ENCODE measurements at places on chromosomes 4 and X.

GRCh38 chrX:96181605-96182004 lies 503.0 kb upstream of the DIAPH2 start:
- no peak for DNase-seq

DNA sequence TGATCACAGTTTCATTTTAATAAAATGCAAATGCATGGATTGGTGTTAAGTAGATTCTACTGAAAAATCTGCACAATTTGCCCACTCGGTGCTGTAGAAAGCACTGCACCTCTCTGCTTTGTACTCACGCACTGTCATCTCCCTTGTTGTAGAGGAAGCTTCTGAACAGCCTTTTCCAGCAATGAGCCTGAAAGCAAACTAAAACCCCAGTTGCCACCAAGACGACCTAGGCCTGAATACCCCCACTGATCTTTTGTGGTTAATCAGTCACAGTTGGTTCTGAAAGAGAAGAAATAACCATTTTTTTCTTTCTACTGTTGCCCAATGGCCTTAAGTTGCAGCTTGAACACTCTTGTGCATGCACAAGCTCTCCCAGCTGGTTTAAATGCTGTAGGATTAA lies 229.8 kb downstream of the NLGN4X start:
- no peak for DNase-seq

DNA sequence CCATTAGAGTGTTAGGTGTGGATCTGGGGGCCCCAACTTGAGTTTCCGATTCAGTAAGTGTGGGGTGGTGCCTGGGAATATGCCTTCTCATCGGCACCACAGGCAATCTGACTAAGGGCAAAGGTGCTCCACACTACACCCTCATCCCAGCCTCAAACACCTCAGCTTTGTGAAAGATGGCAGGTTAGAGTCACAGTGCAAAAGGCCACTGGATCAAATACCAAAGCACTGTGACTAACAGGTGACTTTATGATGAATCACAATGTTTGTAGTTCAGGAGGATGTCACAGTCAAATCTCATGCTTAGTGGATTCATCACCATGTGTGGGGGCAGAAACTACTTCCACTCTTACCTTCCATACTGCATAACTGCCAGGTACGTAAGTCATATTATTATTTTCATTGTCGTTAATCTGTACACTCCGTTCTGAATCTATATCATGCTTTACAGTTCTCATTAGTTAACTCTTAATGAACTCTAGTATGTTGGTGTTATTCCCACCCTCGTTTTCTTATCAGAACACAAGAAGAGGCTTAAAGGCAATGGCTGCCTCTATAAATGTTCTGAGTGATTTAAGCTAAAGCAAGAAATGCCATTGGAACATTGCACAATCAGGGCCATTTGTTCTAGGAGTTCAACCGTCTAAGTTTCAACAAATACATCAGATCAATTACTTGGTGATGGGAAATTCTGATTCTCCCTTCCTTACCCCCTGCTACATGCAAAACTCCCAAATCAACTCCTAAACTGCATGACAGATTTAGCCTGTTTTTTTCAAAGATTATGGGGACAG lies 50.2 kb downstream of the PRKG2 start:
- no peak for DNase-seq

DNA sequence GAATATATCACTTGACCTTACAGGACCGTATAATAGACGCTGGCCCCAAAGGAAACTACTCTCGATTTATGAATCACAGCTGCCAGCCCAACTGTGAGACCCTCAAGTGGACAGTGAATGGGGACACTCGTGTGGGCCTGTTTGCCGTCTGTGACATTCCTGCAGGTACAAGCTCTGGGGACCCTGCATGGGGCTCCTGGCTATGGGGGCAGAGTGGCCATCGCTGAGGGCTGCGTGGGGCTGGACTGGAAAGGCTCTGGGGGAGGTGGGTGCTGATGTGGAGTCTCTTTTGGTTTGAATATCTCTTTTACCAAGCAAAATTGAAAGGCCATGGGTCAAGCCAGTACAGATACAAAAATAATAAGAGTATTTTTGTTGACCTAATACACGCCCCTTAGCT lies 33.9 kb downstream of the NELFA start:
- no peak for DNase-seq

DNA sequence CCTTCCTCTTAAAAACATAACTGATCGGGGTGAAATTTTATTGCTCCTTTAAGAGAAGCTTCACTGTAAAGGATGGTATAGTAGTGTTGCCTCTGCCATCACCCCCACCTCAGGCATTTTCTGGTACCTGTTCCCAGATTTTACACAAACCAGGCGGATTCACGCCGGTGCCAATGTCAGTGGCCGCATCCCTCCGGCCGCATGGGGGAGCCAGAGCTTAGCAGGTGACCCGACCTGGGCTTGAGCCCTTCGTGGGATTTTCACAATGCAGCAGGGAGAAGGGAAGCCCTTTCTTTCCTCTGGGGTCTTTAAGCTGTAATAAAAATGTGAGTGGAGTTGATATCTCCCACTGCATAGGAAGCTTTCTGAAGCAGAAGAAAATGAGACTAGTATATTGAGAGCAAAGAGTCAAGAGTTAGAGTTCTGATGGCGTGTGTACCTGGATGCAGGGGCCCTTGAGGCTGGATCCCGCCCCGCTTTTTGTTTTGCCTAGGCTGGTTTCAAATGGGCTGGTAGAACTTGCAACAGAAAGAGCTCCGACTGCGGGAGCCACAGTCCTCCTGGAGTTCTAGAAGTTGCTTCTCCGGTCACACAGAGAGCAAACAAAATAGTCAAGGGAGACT lies 59.4 kb downstream of the POLR2B start:
- peak; percentile 63 for DNase-seq

DNA sequence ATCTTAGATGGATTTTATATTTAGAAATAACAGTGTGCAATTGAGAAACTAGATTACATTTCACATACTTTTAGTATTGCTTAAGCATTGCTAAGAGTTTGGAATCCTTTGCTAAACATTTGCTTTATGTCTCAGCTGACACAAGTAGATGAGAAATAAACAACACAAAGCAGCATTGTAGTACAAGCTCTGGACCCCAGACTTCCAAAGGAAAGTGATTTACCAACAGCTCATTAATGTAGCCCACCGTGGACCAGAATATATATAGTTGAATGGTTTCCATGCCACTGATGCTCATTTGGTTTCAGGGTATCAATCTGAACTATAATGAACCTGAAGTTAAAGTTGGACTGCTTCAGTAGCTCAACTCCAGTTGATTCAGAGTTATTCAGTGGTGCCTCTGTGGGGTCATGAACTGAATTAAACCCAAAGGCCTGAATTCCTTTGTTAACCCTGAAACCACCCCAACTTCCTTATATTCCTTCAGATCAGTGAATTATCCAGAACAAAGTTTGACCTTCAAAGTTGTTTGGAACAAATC lies 132.1 kb upstream of the NEIL3 start:
- DNase-seq = no peak

GRCh38 chr4:77473509-77473908 lies 132.1 kb upstream of the CXCL13 start:
- DNase-seq = no peak

DNA sequence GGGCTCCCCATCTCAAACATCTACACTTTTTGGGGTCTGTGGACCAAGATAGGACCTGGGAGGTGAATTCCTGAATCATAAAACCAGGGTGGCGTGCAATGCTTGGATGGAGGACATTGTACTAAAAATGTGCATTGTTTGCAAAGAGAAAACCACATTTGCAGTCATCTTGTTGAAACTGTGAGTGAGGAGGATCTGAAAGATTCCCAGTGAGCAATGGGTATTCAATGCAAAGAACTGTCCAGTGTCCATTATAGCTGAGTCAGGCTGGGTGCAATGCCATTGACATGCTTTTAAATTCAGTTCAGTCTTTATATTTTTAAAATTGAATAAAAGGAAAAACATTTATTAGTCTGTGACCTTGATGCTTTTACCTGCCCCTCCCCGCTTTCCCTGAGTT lies 215.7 kb downstream of the STK32B start:
- no peak for DNase-seq

- DNase-seq = no peak
Observed at GRCh38 chr4:76203541-76203940, 10.1 kb downstream of the SCARB2 start.

- no peak for DNase-seq
Observed at GRCh38 chrX:1167466-1167865, 45.0 kb downstream of the CRLF2 start.

- no peak for DNase-seq
Observed at GRCh38 chrX:3548765-3549391, 164.6 kb downstream of the PRKX start.

- DNase-seq = no peak
Observed at GRCh38 chrX:131874300-131874699, 148.8 kb upstream of the STK26 start.

- no peak for DNase-seq
Observed at GRCh38 chr4:6988016-6988715, 55.0 kb upstream of the TADA2B start.

- no peak for DNase-seq
Observed at GRCh38 chr4:24973747-24974601, 56.8 kb downstream of the LGI2 start.

DNA sequence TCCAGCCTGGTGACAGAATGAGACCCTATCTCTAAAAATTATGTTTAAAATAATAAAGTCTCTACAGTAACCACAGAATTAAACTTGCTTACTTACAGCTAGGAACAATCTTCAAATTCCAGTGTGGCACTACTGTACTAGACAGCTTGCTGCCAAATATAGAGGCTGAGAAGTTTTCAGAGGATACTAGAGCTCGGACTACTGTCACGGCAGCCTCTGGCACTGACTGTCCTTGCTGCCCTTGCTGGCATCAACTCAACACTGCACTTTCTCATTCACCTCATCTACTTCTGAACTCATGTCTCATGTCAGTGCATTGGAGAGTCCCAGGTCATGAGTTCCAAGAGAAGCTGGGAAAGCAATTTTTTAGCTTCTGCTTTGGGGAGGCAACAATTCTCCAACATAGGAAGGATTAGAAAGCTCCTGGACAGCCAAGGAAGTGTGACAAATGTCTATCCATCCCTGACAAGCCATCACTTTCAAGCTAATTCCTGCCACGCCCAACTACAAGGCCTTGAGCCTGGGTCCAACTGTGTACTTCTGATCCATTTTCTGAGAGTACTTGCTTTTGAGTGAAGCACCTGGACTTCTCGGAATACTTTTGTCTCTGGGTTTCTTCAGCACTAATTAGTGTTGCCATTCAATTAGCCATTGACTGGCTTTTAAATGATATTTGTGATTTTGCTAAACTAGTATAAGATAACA lies 98.6 kb upstream of the NR3C2 start:
- no peak for DNase-seq

GRCh38 chrX:79107891-79108718 lies 36.4 kb upstream of the GPR174 start:
- no peak for DNase-seq

DNA sequence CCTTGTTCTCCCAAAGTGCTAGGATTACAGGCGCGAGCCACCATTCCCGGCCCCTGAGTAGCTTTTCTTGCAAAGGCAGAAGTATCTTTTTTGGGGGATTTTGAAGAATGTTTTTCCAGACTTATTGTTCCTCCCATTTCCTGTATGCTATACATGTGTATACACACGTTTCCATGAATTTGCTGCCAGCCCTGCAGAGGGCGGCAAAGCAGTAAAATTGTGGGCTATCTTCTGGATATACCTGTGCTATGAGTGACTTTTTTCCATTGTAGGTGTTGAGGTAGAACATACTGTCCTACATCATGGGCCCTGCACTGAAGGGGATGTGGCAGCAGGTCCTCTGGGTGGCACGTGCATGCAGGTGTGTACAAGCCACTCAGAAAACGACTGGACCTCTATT lies 16.9 kb upstream of the MED28 start:
- no peak for DNase-seq

DNA sequence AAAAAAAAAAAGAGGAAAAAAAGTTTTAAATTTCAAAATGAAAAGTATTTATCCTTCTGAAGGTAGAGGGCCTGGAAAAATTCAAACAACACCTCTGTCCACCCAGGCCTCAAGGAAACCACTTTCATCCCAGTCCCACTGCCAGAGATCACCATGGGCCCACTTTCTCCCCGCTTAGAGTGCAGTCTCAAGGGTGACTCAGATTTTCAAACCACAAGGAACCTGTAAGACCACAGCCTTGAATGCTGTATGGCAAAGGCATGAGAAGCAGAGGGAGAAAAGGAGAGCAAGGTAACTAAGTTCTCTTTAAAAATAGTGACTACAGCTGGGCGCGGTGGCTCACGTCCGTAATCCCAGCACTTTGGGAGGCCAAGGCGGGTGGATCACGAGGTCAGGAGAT lies 87.9 kb upstream of the PACRGL start:
- DNase-seq = no peak

- no peak for DNase-seq
Observed at GRCh38 chr4:124329134-124329533, 383.4 kb downstream of the ANKRD50 start.

GRCh38 chr4:129014566-129015509 lies 78.5 kb downstream of the SCLT1 start:
- no peak for DNase-seq

- no peak for DNase-seq
Observed at GRCh38 chrX:1392376-1393068, 609 bp upstream of the SLC25A6 start.

DNA sequence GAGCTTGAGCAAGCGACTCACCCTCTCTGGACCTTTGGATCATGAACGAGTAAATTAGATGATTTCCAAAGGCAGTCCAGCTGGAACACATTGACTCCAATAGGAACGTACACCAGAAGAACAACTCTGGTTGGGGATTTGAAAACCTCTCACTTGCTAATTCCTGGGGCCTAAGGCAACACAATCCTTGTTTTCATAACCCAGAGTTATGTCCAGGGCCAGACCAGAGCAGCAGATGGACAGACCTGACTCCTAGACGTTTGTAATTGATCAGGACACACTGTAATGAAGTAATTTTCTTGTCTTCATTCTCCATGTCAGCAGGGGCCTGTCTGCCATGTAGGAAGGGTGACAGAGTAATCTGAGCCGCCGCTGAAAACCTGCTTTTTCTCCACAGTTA lies 283.9 kb downstream of the IDS start:
- no peak for DNase-seq
